ENCODE measurements at places on chromosomes 1 and 21.

DNA sequence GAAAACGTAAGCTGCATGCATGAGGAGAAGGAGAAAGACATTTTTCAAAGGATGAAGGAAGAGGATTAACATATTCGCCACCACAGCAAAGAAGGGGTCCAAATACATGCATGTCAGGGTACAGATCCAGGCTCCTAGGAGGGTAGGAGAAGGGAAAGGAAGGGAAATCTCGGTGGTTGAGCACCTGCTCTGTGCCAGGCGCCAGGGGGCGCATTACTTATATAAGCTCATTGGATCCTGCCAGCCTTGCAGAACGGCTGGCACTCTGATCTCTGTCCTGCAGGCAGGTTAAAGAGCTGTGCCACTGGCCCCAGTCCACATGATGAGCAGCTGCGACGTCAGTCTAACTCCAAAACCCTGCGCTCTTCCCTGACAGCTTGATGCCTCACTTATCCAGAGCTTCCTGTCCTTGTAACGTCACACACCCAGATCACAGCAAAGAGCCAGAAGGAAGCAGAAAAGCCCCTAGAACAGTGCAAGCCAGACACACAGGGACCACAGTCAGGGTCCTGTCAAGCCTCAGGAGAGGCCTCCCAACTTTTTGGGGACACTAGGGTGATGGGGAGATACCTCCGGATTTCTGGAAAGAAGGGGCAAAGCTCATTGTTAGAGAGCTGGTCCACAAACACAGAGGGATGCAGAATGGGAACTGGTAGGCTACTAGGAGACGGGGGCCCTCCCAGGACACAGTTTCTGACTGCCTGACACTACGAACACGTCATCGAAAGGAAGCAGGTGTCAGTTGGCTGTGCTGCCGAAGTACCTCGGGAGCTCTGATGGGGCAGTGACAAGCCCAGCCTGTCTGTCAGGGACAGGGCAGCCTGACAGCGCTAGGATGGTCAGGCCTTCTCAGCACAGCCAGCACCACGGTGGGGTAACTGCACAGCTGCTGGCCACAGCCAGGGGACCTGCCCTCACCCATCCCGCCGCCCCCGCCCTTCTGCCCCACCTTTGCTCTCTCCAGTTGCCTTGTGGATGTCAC lies 99.1 kb downstream of the BEND5 start:
- no peak for DNase-seq
- peaks cover 6% of the 10 kb centered on the region for H3K4me1 ChIP-seq
- H3K27me3 ChIP-seq = no peaks in the 10 kb centered on the region
- H3K4me3 ChIP-seq = no peak overlapping the region

DNA sequence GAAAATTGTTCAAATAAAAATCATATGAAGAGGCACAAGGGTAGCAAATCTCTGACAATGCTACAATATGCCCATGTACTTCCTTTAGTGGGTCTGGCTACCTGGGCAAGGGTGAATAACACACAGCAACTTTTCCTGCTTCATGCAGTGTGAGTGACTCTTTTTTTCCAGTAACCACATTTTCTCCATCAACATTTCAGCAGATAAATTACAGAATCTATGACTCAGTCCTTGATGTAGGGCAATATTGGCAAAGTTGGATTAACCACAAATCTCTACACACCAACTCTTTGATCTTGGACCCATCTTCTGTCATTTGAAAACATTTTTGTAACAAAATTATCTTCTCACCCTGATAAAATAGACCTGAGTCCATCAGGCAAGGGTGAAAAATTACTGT lies 31.7 kb downstream of the ERICH3 start:
- no peak overlapping the region for H3K27ac ChIP-seq
- H3K4me3 ChIP-seq = no peak overlapping the region
- no peaks in the 10 kb centered on the region for H3K27me3 ChIP-seq
- no peak for DNase-seq
- H3K36me3 ChIP-seq = no peaks in the 10 kb centered on the region

DNA sequence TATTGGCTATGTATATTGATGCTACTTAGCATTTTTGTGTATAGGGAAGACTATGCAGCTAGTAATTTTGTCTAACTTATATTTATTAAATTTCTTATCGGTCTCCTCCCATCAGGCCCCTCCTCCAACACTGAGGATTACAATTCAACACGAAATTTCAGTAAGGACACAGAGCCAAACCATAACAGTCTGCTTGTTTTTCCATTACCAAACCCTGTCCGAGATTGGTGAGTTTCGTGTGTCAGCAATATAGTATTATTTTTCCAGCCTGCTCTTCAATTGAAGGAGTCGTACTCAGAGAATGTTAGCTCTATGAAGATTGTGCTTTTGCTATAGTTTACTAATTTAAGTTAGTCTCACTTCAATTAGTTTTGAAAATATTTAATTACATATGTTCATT lies 1495.3 kb downstream of the MRPL39 start:
- no peak for DNase-seq
- H3K27me3 ChIP-seq = no peaks in the 10 kb centered on the region
- no peak overlapping the region for H3K4me3 ChIP-seq
- H3K36me3 ChIP-seq = no peaks in the 10 kb centered on the region
- no peak overlapping the region for H3K27ac ChIP-seq

- H3K4me3 ChIP-seq = no peak overlapping the region
- no peaks in the 10 kb centered on the region for H3K4me1 ChIP-seq
- H3K27me3 ChIP-seq = no peaks in the 10 kb centered on the region
Measured at GRCh38 chr1:230171356-230172015, 104.4 kb downstream of the GALNT2 start.

All from esophagus squamous epithelium (tissue), 5 donors.